Activated naive CD8-positive, alpha-beta T cell treated with anti-CD3 and anti-CD28 coated beads for 36 hours (primary cell): ENCODE measurements at places on chromosomes 2 and 18.

DNA sequence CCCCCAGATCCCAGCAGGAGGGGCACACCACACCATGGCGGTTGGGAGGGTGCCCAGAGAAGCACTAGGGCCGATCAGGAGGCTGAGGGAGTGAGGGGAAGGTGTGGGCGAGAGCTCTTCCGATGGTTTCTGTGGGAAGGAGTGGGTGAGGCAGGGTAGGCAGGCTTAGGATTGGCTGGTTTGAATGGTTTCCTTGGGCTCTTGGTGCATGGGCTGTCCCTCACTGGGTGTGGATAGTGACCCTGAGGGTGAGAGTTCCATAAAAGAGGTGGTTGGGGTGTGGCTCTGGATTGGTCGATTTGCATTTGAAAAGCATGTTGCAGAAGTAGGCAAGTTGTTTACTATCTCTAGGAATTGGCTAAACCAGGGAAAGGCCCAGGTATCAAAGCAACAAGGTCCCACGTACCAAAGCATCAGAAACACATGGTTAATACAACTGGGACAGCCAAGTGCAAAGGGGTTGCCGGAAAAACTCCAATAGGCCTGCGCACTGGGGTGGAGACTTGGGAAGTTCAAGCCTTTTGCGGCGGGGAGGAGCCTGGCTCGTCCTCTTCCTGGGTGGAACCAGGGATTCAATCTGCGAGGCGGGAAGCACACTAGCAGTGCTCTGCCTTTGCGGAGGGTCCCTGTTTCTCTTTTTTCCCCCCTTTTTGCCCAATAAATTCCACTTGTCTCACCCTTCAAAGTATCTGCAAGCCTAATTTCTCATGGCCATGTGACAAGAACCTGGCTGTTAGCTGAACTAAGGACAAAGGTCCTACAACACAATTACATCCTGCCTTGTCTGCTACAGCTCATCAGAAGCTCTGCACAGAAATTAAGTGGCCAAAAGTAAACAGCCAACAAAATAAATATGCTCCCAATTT lies 43.2 kb downstream of the IL1R2 start:
- DNase-seq, result no peak

GRCh38 chr2:228860601-228861285 lies 410.3 kb downstream of the PID1 start:
- no peak for DNase-seq

- no peak for DNase-seq
Observed at GRCh38 chr2:120219766-120220165, 3.4 kb downstream of the TMEM185B start.

- DNase-seq, result no peak
Observed at GRCh38 chr2:64298161-64298560, 153.9 kb upstream of the PELI1 start.

DNA sequence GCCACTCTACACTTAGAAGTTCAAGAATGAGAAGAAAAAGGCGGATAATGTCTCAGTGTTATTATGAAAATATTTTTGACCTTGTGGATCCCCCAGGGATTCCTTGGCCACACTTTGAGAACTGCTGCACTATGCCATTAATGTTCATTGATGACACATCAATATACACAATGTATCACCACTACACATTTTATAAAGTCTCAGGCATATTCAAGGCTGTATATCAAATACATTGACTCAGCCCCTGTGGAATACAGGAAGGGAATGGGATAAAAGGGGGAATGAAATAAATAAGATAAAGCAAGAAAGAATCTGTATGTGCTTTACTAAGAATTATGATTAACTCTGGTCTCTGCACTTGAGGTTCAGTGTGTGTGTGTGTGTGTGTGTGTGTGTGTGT lies 69.1 kb downstream of the INHBB start:
- DNase-seq, result no peak

GRCh38 chr2:217903859-217904613 lies 98.8 kb downstream of the TNS1 start:
- no peak for DNase-seq

DNA sequence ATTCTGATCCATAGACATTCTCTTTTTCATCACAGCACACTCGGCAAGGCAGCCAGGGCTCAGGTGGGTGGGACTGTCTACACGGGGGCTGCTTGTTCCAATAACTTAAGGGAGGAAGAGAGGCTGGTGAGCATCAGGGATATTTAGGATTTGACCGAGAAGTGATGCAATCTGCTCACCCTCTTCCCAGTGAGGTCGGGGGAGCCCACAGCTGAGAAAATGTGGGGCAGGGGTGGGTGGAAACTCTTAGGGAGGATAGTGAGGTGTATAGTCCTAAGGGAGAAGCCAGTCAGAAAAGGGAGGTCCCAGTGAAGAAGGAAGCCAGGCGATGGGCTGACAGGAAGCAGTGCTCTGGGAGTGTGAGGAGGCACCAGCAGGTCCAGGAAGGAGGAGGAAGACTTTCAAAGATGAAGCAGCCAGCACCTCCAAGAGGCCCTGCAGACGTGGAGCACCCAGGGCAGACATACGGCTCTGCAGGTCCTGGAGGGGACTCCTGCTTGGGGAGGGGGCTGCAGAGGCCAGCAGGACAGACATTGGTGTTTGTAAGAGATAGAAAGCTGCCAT lies 76.8 kb downstream of the GYPC start:
- no peak for DNase-seq

GRCh38 chr2:178125862-178126261 lies 13.6 kb downstream of the RBM45 start:
- DNase-seq, result no peak

- no peak for DNase-seq
Observed at GRCh38 chr2:217247476-217247875, 387.6 kb upstream of the TNP1 start.

- DNase-seq, result no peak
Observed at GRCh38 chr2:240962300-240963064, 35.9 kb upstream of the SNED1 start.

- DNase-seq, result no peak
Observed at GRCh38 chr18:47557160-47557559, 305.7 kb upstream of the SKOR2 start.

DNA sequence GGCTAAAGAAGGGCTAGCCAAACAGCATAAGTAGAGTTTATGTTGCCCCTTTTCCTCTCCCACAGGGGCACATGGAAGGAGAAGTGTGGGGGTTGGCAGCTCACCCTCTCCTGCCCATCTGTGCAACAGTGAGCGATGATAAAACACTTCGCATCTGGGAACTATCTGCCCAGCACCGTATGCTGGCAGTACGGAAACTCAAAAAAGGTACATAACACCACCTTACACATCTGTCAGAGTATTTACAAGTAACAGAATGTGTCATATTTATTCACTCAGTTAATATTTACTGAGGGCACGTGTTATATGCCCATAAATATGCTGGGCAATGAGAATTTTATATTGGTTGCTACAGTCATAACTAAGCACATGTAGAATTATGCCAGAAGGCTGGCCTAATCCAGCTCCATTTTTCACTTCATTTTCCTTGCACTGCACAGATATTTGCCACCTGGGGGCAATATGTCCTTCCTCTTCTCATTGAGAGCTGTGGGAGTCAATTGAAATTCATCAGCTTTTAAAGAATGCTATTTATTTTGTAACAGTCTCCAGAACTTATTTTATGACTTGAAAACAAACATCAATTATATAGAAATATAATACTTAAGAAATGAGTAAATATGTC lies 150.6 kb downstream of the RTN4 start:
- DNase-seq, result no peak

- DNase-seq, result no peak
Observed at GRCh38 chr2:234252772-234253171, 202.3 kb downstream of the SPP2 start.

DNA sequence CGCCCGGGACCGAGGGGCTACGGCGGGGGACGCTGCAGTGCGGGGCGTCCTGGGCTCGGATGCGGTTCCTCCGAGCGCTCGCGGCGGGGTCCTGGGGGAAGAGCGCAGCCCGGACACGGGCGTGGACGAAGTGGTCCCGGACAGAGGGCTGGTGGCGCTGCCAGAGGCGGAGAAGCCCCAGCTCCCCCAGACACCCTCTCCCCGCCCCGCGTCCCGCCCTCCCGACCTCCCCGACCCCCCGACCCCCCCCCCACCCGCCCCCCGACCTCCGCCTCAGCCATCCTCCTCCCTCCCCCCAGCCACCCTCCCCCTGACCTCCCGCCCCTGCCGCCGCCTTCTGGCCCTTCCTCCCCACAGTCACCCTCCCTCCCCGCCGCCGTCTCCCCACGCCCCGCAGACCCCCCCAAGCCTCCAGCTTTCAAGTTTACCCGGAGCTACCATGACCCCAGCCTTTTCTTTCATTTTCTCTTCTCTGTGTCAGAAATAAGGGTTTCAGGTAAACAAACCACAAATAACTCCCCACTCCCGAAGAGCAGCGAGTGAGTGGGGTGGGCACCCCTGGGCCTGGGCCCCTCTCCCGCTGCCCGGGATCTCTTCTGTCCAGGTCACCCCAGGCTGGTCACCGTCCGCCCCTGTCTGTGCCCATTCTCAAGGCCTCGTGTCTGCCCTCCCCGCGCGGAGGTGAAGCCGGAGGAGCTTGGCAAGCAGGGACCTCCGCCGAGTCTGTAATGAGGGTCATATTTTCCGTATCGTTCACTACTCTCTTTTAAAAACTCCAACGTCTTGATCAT lies 5.1 kb downstream of the NFATC1 start:
- DNase-seq, result peak; percentile 68

- DNase-seq, result no peak
Observed at GRCh38 chr2:51387235-51387634, 355.3 kb upstream of the NRXN1 start.

DNA sequence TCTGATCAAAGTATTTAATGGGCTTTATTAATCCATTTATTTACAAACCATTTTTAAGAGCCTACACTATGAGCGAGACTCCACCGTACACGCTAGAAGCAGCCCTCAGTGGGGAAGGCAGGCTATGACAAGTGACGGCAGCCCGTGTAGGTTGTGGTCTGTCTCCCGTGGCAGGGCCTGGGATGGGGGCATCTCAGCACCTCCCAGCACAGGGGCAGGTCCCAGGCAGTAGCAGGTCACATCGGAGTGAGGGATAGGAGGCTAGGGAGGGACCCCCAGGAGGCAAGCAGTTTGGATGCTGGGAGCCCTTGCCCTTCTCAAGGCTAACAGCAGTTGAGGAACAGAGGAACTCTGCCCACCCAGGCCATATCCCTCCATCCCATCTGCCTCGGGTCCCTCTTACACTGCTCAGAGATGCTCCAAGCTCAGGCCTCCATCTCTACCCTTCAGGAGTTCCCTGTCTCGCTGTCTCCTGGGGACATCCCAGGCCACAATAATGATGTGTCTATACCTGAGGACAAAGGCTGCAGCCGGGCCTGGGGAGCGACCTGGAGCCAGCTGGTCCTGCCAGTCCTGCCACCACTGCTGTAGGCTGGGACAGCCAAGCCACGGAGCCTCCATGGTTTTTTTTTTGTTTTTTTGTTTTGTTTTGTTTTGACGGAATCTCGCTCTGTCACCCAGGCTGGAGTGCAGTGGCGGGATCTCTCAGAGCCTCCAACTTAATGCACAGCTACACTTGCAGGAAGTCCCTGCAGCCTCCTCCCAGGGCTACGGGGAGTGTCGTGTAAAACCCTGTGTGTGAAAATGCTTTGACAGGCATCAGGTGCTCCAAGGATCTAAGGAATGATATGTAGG lies 92.0 kb downstream of the NDUFA10 start:
- DNase-seq, result no peak

DNA sequence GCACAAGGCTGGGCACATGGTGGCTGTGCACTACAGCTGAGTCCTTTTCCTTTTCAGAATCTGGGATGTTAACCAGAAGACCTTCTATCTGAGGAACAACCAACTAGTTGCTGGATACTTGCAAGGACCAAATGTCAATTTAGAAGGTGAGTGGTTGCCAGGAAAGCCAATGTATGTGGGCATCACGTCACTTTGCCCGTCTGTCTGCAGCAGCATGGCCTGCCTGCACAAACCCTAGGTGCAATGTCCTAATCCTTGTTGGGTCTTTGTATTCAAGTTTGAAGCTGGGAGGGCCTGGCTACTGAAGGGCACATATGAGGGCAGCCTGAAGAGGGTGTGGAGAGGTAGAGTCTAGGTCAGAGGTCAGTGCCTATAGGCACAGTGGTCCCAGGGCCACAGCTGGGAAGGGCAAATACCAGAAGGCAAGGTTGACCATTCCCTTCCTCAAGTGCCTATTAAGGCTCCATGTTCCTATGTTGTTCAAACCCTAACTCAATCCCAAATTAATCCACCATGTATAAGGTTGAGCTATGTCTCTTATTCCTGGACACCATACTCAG lies 2.2 kb downstream of the IL1RN start:
- DNase-seq, result no peak

- peak; percentile 19 for DNase-seq
Observed at GRCh38 chr2:171260471-171261424, 100.1 kb upstream of the TLK1 start.

- no peak for DNase-seq
Observed at GRCh38 chr18:12012697-12013096, 31.4 kb downstream of the IMPA2 start.

DNA sequence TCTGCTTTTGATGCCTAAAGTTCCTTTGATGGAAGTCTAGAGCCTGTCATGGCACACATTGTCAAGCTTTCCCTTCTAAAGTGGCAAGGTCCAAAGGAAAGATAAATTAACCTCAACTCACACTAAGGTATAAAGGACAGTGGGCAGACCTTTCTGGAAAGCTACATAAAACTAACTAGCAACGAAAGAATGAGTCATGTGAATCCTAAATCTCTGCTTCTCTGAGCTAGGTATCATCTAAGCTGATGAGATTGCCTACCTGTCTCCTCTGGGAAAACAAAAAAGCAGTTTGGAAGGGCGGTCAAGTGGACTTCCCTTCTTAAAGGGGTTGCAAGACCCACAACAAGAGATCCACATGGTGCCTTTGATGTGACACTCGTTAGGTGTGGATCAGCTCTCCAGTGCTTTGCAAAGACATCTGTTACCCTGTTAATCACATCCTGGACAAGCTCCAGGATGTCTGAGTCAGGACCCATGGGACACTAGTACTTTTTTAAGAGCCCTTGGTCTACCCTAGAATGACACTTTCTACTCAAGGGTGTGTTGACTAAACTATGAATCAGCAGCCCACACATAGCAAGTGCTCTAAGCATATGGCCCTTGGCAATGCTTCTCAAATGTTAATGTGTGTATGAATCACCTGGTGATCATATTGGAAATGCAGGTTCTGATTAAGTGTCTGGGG lies 173.5 kb downstream of the ALK start:
- no peak for DNase-seq

GRCh38 chr2:131153529-131153928 lies 48.4 kb downstream of the PLEKHB2 start:
- DNase-seq, result no peak

DNA sequence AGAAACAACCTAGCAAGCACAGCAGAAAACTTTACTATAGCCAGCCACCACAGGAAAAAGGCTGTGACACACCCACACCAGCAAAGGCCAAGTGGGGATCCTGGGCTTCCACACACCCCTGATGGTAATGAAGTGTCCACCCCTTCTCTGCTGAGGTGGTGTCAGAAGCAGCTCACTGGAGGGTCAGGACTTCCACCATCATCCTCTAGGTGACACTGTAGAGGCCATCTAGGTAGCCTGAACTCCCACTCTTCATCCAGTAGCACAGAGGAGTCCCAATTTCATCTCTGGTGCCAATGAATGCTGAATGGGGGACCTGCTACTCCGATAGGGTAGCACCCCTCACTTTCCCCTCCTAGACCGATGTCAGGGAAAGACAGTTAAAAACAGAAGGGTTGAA lies 1544.4 kb downstream of the LRP1B start:
- no peak for DNase-seq
